ENCODE measurements at places on chromosomes 7 and 10.

GRCh38 chr7:158403013-158403821 lies 184.4 kb downstream of the PTPRN2 start:
- no peak for DNase-seq

GRCh38 chr10:89954787-89955566 lies 253.6 kb downstream of the KIF20B start:
- no peak for DNase-seq

DNA sequence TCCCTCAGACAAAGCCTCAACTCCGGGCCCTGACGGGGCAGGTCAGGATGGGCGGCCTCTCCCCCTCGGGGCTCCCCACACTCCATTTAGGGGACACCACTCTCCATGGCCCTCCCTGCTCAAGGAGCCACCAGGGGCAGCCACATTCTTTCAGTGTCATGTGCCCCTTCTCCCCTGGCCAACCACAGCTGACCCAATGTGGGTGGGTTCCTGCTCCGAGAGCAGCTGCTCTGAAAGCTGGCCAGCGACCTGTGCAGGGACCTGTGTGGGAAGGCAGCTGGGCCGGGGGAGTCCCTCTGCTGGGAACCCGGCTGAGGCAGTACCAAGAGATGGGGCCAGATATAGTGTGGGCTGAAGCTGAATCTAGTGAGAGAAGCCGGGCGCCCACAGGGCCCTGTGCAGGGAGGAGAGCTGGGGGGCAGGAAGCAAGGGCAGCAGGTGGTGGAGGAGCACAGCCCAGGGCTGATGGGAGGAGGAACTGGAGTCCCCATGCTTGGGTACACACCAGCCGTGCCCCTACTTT lies 40.6 kb upstream of the NPFFR1 start:
- DNase-seq: no peak

- DNase-seq: no peak
These were observed 6.3 kb upstream of the LIPF start for GRCh38 chr10:88657901-88658300.
